Fibroblast of skin of left biceps (primary cell): ENCODE measurements at places on chromosomes 11 and 22.

DNA sequence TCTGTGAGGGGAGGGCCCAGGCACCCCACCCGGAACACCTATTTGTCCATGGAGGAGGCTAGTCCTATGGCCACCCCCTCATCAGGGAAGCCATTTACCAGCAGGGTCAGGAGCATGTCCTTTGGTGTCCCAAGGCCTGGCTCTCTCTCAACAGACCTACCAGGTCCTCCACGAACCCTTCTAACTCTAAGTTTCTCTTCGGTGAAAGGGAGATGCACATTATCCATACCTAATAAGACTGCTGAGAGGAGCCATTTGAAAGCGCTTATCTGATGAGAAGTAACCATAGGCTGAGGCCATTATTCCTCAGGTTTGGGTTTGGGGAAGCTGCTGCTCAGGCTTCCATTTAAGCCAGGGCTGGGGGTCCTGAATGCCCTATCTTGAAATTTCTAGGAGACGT lies 9.2 kb upstream of the TOP3B start:
- DNase-seq: no peak

DNA sequence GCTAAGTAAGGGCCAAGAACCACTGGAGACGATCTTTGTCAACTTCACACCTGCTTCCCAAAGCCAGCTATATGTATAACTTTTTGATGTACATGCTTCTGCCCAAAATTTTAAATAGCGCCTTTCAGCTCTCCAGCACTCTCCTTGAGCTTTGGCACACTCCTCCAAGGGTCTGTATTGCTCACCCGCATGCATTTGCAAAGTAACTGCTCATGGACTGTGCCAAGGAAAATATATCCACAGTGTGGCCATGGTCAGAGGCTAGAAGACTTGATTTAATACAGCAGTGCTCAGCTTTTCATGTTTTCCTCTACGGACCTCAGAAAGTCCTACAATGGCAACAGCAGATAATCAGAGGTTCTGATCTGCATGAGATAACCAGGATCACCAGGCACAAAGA lies 550.1 kb downstream of the SOX6 start:
- DNase-seq: no peak

GRCh38 chr22:20904008-20904979 lies 12.9 kb upstream of the CRKL start:
- peak; percentile 74 for DNase-seq

DNA sequence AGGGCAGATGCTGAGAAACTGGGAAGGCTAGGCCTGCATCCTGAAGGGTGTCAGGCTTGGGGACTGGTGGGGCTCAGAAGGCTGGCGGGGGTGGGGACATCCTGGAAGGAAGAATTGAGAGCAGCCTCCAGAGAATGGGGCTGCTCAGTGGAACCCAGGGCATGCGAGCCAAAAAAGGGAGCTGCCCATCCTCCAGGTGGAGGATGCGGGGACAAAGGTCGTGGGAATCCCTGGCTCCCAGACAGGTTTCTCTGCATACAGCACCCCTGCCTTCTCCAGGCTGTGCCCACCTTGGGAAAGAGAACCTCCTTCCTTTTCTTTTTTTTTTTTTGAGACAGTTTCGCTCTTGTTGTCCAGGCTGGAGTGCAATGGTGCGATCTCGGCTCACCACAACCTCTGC lies 40.9 kb upstream of the ARFGAP3 start:
- no peak for DNase-seq

DNA sequence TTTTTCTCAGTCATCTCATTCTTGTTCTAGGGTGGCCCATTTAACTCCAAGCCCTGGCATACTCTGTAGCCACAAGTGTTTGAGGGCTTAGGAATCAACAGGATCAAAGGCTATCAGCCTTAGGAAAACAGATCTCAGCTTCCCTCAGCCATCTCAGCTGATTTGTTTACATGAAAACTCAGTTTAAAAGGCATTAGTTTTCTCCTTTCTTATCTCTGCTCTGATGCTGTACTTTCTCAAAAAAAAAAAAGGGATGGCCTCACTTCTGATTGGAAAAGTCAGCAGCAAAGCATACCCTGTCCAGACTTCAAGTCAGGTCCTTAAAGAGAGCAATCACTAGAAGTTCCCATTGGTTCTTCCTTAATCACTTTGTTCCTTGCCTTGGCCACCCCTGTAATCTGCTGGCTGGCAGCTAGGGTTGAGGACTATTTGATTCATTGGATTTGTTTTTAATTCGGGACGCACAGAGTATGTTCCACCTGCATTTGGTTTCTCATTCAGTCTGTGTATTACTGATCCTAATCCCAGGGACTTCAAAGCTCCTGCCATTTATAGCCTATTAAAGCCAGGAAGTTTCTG lies 102.8 kb downstream of the EXT2 start:
- no peak for DNase-seq

- DNase-seq: peak; percentile 6
Observed at GRCh38 chr11:102046841-102047240, 396 bp upstream of the CFAP300 start.

- no peak for DNase-seq
Observed at GRCh38 chr22:33070600-33070999, 12.4 kb upstream of the SYN3 start.

DNA sequence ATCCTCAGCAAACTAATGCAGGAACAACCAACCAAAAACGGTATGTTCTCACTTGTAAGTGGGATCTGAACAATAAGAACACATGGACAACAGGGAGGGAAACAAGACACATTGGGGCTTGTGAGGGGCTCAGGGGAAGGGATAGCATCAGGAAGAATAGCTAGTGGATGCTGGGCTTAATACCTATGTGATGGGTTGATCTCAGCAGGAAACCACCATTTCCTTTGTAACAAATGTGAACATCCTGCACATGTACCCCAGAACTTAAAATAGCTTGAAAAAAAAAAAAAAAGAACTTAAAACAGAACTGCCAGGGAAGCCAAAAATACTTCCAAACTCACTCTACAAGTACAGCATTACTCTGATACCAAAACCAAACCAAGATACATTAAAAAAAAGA lies 33.8 kb downstream of the CASP4 start:
- no peak for DNase-seq

GRCh38 chr22:44154436-44154942 lies 26.2 kb upstream of the PARVG start:
- DNase-seq: peak; percentile 72

GRCh38 chr11:75203138-75203537 lies 37.4 kb upstream of the TPBGL start:
- DNase-seq: no peak

GRCh38 chr11:13352711-13353110 lies 75.1 kb downstream of the BMAL1 start:
- no peak for DNase-seq

- no peak for DNase-seq
Observed at GRCh38 chr11:26330262-26330661, 1.7 kb upstream of the ANO3 start.

- DNase-seq: no peak
Observed at GRCh38 chr11:15805726-15806125, 550.6 kb downstream of the SOX6 start.

GRCh38 chr22:30295576-30295975 lies 6.3 kb upstream of the CASTOR1 start:
- no peak for DNase-seq

DNA sequence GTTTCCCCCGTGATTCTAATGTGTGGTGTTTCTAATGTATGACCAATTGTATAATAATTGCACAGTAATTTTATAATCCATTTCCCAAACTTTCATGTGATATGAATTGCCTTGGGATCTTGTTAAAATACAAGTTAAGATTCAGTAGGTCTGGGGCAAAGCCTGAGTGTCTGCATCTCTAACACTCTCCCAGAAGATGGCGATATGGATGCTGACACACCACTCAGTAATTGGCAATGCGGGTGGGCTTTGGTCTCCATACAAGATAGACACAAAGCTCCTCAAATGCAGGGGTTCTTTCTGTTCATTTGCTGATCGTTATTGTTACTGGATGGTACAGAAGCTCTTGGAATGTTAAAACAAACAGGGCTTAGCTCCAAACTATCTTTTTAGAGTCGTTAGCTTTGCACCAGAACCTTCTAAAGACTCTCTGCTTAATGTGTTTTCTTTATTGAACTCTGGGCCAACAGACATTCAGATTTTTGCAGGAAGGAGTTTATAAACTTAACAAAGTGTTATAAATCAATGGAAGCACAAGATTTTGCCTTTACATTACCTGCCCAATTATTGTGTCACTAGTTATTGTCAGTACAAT lies 45.4 kb upstream of the ANO3 start:
- no peak for DNase-seq

GRCh38 chr11:65150509-65151299 lies 16.4 kb upstream of the SYVN1 start:
- DNase-seq: peak; percentile 20

GRCh38 chr22:40819599-40820140 lies 524 bp upstream of the SLC25A17 start:
- no peak for DNase-seq

DNA sequence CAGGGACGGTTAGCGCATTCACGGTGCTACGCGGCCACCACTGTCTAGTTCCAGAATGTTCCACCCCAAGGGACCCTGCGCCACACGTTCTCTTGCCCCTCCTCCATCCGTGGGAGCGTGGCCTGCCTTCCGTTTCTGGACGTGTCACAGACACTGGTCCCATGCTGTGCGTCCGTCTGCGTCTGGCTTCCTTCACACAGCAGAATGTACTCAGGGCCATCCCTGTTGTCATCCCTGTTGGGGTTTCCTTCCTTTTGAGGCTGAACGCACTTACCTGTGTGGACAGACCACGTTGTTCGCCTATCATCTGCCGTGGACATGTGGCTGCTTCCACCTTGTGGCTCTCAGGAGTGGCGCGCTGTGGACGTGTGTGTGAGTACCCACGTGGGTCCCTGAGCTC lies 24.9 kb downstream of the BRSK2 start:
- DNase-seq: no peak

DNA sequence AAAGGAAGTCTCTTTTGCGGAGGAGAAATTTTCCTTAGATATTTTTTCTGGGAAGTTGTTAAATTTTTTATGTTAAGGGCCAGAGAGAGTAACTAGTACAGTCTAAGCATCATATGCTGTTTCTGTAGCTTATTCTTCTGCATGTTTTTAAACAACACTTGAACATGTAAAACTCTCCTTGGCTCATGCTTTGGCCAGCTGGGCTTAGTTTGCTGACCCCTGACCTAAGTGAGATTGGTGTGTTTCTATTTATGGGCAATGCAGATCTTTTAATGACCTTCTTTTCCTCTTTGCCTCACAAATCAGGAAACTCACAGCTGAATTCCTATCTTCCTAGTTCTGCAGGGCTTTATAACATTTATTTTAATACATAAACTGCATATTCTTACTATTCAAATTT lies 942.5 kb downstream of the OPCML start:
- DNase-seq: no peak

DNA sequence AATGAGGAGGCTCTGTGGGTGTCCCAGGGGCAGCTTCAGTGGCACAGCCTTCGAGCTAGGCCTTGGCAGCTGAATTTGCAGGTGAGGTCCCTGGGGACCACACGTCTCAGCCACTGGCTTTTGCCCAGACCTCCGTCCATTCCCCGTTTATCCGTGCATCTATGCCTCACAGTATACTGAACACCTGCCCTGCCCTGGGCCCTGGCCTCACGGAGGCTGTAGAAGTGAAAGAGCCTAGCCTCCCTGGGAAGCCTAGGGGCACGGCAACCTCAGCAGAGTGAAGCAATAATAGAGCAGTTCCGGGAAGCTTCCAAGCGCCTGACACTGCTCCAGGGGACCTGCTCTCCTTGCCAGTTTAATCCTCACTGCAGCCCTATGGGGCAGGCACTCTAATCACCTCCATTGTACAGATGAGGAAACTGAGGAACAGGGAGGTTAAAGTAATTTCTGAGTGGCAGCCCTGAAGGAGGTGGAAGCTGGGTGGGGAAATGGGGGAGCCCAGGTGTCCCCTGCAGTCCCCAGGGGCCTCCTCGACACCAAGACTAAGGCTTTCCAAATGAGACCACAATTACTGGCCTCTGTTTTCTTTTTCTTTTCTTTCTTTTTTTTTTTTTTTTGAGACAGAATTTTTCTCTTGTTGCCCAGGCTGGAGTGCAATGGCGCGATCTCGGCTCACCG lies 2.7 kb upstream of the NFAM1 start:
- no peak for DNase-seq

DNA sequence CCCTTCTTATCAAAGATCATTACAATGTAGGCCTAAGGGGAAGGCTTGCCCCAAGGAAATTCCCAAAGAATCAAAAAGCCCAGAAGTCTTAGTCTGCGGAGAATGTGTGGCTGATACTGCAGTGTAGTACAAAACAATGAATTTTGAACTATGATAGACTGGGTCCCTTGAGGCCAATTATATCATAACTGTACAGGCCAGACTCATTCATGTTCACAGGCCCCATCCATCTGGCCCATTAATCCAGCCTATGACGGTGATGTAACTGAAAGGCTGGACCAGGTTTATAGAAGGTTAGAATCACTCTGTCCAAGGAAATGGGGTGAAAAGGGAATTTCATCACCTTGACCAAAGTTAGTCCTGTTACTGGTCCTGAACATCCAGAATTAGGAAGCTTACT lies 35.2 kb downstream of the IGLL1 start:
- DNase-seq: no peak

DNA sequence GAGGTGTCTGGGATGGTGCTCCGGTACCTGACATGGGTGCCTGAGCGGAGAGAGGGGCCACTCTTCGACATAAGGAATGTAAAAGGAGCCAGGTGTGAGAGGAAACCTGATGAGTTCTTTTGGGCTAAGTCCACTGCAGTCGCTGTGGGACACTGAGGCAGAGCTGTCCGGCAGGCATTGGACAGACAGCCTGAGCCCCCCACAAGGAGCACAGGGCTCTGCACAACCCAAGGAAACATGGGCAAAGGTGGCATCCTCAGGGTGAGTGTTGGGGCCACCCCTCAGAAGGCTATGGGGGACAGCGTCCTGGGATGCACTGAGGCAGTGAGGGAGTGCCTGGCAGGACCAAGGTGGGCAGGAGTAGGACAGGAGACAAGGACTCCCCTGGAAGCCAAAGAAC lies 57.7 kb upstream of the EMID1 start:
- no peak for DNase-seq

- DNase-seq: no peak
Observed at GRCh38 chr22:23117891-23118646, 23.7 kb downstream of the RSPH14 start.

DNA sequence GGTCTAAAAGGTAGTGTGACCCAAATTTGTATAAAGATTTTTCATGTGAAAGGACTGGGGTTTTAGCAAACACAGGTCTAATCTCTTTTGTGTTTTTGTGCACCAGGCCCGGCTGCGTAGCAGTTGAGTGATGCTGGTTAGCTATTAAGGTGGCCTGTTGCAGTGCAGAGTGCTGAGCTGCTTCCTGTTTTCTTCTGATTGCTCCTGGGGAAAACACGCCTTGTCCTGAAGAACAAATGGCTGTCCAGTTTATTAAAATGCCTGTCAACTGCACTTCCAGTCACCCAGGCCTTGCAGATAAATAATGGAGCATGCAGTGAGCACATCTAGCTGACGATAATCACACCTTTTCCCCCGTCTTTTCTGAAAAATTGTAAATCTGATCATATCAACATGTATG lies 1.8 kb downstream of the SRSF8 start:
- peak; percentile 66 for DNase-seq

GRCh38 chr11:66042996-66043906 lies 5.7 kb downstream of the GAL3ST3 start:
- DNase-seq: no peak

GRCh38 chr11:30281476-30282288 lies 41.2 kb upstream of the ARL14EP start:
- no peak for DNase-seq
